AG09319 (cell line): ENCODE measurements at places on chromosomes 16 and 17.
A peak's percentile ranks its signal among the peaks of the same experiment; 100 is the strongest.

- DNase-seq = no peak
Measured at GRCh38 chr17:74937064-74938051, 1.7 kb downstream of the OTOP3 start.

- DNase-seq = no peak
Measured at GRCh38 chr16:46882304-46882939, 1.7 kb upstream of the GPT2 start.

GRCh38 chr17:17018612-17019429, 23.4 kb upstream of the MPRIP start:
- no peak for DNase-seq

DNA sequence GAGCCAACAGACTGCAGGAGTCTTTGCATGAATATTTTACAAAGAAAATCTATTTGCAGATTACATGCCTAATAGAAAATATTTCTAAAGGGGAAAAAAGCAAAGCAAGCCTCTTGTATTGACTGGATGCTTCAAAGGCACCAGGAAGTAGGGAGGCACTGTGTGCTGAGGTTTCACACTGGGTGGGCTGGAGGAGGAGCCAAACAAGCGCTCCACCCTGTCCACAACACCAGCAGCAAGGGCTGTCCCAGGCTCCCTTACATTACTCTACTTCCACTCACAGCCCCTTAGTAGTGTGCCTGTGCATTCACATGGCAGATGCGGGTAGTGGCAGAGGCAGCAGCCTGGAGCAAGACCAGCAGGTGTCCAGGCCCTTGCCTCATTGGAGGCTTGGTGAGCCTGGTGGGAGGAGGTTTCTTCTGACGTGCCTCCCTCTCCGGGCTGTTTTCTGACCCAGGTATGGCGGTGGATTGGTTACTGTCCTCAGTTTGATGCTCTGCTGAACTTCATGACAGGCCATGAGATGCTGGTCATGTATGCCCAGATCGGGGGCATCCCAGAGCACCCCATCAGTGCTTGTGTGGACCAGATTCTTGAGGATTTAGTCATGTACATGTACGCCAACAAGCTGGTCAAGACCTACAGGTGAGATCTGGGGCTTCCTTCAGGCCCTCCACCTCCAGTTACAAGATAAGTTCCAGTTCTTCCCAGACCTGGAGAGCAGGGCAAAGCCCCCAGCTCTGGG, 7.0 kb upstream of the CCNF start:
- no peak for DNase-seq

DNA sequence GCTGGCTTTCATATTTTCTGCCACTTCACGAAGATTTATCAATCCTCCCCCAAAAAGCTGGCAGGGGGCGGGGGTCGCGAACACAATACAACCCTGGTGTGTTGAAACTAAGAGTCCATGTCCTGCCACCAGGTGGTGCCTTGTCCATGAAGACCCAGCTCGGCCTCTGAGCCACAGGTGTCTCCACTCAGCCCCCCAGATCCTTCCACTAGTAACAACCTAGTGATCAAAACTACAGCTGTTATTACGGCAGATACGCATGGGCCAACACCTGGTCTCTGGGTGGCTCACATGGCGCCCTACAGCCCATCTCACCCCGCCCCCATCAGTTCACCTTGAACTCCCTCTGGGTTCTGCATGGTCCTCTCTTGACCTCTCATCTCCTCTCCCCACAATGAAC, 27.7 kb downstream of the USP7 start:
- no peak for DNase-seq

DNA sequence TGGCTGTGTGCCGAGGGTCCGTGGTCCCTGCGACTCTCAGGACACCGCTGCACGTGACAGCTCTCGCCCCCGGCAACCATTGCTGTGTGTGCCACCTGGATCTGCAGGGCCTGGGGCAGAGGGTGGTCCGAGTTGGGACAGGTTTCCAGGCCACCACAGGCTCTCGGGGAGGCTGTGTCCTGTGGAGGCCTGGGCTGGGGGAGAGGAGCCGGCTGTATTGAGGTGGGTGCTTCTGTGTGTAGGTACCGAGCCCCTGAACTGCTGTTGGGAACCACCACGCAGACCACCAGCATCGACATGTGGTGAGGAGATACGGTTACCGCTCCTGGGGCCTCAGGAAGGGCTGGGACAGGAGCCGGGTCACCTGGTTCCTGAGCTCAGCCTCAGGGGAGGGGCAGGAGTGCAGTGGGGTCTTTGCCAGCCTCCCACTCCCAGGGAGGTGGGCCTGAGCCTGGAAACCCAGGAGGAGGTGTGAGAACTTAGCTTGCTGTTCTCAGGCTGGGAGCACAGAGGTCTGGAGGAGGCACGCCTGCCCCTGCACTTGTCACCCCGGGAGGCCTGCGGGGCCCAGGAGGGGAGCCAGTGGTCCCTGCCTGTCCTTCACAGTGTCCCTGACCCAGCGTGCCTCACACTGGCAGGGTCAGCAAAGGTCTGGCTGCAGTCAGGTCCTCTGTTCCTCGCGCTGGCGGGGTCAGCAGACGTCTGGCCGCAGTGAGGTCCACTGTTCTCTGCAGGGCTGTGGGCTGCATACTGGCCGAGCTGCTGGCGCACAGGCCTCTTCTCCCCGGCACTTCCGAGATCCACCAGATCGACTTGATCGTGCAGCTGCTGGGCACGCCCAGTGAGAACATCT, 7.3 kb downstream of the SPATA2L start:
- DNase-seq = no peak

GRCh38 chr16:52756812-52757517, 210.0 kb upstream of the TOX3 start:
- DNase-seq = no peak

GRCh38 chr16:5903153-5903552, 805.6 kb upstream of the EEF2KMT start:
- DNase-seq = no peak

DNA sequence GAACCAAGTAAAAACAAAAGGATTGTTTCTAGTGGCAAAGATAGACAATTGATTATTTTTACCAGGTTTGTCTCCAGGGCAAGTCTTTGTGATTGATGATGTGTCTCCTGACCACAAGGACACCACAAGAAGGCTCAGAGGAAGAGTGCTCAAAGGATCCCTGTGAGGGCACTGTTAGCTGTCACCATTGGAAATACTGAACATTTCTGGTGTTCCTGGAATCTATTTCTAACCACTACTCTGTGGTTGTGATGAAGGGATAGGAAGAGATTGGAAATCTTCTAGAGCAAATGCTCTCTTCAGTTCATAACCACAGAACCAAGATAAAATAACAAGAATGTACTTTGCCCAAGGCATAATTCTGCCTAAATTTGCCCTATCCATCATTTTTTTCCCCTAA, 15.3 kb downstream of the RNF43 start:
- DNase-seq = no peak

DNA sequence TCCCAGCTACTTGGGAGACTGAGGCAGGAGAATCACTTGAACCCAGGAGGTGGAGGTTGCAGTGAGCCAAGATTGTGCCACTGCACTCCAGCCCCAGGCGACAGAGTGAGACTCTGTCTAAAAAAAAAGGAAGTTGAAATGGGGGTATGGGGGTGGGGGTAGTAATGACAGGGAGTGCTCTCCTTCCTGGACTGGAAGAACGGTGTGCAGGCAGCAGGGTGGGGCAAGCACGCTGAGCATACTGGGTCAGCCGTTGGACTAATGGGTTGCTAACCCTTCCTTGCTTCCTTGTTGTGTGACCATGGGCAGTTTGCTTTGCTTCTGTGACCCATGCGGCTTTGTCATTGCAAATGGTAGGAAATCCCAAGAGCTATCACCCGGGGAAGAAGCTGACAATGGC, 16.5 kb downstream of the KATNIP start:
- no peak for DNase-seq

DNA sequence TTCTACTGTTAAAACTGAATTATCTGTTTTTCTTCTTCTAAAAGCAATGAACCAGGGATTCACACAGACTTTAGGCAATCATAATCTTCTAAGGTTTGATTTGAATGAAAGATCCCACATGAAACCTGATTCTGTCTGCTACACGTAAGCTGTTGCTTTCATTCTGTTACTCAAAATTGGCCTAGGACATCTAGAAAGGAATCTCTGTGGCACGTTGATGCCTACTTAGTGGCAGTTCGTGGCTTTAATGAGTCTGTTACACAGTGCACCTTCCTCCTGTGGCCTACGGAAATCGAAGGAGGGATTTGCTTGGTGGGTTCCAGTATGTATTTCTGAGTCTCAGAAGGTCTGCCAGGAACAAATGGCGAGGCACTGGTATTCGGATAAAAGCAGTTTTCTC, 489.4 kb upstream of the HSBP1 start:
- DNase-seq = no peak

DNA sequence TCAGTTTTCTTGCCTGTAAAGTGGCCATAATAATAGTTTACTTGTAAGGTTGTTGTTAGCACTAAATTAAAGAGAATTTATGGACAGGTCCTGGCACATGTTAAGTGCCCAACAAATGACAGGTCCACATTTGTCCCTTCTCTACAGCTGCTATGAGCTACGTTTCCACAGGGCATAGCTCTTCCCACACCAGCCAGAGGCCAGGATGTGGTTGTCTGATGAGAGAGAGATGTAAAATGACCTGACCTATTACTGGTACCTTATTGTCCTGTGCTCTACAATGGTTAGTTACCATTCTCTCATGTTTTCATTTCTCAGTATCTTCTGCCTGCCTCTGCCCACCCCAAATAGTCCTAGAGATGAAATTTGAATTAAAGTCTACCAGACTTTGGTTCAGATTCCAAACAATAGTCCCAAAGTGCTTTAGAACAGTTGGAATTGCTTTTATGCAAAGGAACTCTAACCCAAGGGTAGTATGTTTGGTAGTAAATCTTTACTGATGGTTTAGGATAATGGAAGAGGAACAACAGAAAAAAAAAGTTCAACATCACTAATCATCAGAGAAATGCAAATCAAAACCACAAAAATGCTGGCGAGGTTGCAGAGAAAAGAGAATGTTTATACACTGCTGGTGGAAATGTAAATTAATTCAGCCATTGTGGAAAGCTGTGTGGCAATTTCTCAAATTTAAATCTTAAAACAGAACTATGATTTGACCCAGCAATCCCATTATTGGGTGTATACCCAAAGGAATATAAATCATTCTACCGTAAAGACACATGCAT, 57.1 kb upstream of the ANKFN1 start:
- peak; percentile 40 for DNase-seq

DNA sequence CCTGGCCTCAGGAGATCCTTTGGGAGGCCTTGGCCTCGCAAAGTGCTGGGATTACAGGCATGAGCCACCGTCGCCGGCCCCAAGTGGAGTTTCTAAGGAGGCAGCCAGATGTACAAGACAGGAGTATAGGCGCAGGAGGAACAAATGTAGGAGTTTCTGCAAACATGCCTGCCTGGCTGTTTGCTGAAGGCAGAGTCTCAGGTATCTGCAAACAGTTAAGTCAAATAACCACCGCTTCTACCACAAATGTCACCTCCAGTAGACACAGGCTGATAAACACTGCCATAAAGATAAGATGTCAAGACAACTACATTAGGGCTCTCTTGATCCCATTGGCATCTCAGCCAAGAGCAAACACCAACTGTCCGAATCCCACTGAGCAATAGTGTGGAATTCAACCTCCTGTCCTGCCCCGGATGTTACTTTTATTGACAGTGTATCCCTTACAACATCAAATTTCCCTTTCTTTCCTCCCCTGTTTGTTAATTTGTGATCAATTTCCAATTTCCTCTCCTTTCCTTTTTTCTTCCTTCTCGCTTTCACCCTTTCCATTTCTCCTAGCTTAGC, 5.6 kb upstream of the COG1 start:
- DNase-seq = no peak

DNA sequence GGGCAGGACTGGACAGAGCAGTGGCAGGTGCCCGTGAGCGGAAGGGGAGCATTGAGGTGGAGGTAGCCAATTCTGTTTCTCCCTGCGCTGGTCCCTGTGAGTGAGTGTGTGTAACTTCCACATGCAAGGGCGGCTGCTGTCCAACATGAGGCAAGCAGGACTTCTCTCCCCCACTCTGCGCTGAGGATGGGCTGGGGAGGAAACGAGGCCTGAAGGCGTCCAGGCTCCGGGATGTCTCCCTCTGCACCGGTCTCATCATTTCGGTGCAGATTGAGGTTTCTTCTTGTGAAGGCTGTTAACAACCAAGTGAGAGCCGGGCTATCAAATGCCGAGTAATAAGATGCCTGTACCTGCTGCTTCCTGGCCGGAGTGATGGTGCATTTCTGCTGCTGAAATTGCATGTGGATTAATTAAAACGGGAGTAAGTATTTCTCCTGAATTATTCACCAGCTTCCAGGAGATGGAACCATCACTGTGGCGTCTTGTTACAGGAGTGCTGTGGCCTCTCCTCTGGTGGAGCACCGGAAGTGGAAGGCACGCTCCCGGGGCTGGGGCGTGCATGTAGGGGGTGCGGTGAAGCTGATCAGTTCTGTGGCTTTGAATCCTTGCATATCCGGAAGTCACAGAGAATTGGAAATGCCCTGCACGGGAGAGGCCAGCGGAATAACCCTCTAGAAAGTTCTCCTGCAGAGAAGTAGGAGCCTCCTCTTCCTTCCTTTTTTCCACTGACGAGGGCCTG, 41.7 kb upstream of the MGAT5B start:
- no peak for DNase-seq

DNA sequence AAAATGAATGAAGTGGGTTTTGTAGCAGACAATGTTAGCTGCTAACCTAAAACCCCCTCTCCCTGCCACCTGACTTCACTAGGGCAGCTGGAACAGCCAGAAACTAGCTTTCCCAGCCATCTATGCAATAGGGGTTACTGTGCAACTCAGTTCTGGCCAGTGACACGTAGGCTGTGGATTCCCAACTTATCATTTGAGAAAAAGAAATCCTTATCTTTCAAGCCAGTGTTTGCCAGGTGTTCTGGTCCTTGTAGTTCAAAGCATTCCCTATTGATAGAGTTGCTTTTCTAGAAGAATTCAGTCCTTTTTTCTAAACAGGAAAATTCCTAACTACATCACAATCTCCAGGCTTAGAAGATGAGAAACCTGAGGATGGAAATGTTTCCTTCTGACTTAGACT, 144.5 kb upstream of the ELAC2 start:
- no peak for DNase-seq

- no peak for DNase-seq
Measured at GRCh38 chr16:5670198-5670597, 572.6 kb upstream of the EEF2KMT start.

DNA sequence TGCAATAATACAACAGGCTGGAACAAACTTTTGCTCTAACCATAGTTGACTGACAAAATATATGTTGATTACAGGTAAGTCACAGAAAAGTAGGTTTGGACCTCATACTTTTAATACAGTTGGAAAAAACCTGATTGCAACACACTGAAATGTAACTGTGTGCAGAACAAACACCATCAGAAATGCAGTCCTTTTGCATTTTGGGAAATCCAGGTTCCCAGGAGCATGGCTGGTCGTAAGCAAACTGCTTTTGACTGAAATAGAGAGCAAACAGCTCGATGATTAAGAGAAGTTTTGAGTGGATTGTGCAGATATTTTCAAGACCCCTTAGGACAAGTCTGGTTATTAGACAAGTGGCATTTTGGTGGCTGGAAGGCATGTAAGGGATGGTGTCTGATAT, 8.0 kb downstream of the IGF2BP1 start:
- DNase-seq = no peak
